ENCODE measurements at places on chromosomes 4 and X.

GRCh38 chr4:168541266-168541953 is 44.6 kb downstream of the PALLD start:
- no peaks in the 10 kb centered on the region for H3K36me3 ChIP-seq
- DNase-seq: no peak
- H3K27me3 ChIP-seq: peaks cover 15% of the 10 kb centered on the region
- H3K4me3 ChIP-seq: no peak overlapping the region
- no peaks in the 10 kb centered on the region for H3K4me1 ChIP-seq
- no peak overlapping the region for H3K27ac ChIP-seq

GRCh38 chr4:88196523-88197185 is 38.2 kb upstream of the ABCG2 start:
- H3K27me3 ChIP-seq: no peaks in the 10 kb centered on the region
- no peak for DNase-seq
- H3K27ac ChIP-seq: no peak overlapping the region
- peaks cover 2% of the 10 kb centered on the region for H3K4me1 ChIP-seq
- no peak overlapping the region for H3K4me3 ChIP-seq

DNA sequence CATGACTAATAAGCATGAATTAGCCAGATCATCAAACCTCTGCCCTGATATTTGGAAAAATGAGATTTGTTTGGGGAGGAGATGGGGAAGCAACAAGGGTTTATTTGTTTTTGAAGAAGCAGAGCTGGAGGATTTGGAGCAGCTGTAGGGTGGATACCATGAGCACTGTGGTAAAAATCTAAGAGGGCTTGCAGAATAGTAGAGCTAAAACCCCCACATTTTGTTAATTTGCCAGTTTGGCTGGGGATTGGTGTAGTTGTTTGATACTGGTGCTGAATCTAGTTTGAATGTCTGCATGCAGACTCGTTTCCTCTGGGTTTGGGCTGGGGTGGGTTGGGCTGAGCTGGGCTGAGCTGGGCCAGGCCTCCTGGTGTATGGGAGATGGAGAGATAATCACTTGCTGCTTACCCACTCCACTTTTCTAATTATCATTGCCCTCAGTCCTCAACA is 43.7 kb downstream of the SMAD1 start:
- peaks cover 31% of the 10 kb centered on the region for H3K4me1 ChIP-seq
- H3K36me3 ChIP-seq: no peaks in the 10 kb centered on the region
- H3K4me3 ChIP-seq: no peak overlapping the region
- no peaks in the 10 kb centered on the region for H3K27me3 ChIP-seq

- H3K27ac ChIP-seq: no peak overlapping the region
- H3K4me1 ChIP-seq: no peaks in the 10 kb centered on the region
- DNase-seq: no peak
Measured at GRCh38 chr4:86155766-86156165, 204.1 kb downstream of the MAPK10 start.

DNA sequence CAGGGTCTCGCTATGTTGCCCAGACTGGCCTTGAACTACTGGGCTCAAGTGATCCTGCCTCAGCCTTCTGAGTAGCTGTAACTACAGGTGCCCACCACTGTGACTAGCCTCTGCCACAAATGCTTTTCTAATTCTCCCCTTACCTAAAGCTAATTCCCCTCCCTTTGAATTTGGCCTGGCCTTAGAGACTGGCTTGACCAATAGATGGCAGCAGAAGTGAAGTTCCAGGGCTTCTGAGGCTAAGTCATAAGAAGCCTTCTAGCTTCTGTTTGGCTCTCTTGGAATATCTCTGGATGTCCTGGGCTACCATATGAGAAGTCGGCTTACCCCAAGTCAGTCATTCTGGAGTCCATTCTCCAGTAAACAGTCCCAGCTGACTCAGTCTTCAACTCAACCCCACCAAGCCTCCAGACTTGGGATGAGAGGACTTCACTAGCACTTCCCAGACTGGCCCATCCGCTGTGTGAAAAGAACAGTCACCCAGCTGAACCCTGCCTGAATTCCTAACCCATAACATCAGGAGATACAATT is 61.0 kb downstream of the HPRT1 start:
- DNase-seq: no peak
- no peak overlapping the region for H3K4me3 ChIP-seq
- H3K4me1 ChIP-seq: peaks cover 4% of the 10 kb centered on the region
- no peaks in the 10 kb centered on the region for H3K36me3 ChIP-seq

DNA sequence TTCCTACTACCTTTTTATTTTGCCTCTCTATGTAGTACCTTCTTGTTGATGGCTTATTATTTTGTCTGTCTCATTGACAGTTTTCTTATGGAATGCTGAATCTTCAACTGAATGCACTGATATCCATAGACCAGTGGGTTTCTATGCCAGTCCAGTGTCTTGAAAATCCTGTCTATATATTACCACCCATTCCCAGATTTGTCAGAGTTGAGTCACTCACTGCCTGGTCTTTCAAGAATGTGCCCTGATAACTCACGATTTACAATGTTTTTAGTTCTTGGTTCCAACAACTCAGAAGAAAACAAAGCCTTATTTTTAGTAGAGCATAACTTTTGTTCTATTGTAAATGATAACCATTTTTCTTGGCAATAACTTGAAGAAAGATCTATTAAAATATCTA is 606.0 kb upstream of the PITX2 start:
- H3K27me3 ChIP-seq: no peaks in the 10 kb centered on the region
- H3K4me3 ChIP-seq: no peak overlapping the region

Data from T-helper 17 cell (primary cell).